ENCODE measurements at places on chromosomes 16 and 17. TPM values are rescaled to one million over a fixed set of nuclear protein-coding genes. Genes with fewer than 3 reads are reported as not detected.

The DPEP2 gene
- not detected for total RNA-seq

The TRAPPC2L gene
- total RNA-seq = 47.7 TPM

The TAT gene
- total RNA-seq = not detected

The NECAB2 gene
- total RNA-seq = under 0.01 TPM

The LGALS9 gene
- 0.51 TPM for total RNA-seq

The MT1A gene
- total RNA-seq = 5.3 TPM

The HOXB7 gene
- 6.4 TPM for total RNA-seq

The ARHGAP23 gene
- total RNA-seq = 18.2 TPM

The KRTAP3-2 gene
- not detected for total RNA-seq

The GRB7 gene
- total RNA-seq = under 0.01 TPM

The MLKL gene
- 4.6 TPM for total RNA-seq

The DLX4 gene
- total RNA-seq = not detected

The MGRN1 gene
- 26.1 TPM for total RNA-seq

The MMP2 gene
- 1,311 TPM for total RNA-seq
